ENCODE measurements at places on chromosomes 7 and 10.

GRCh38 chr7:5614600-5614999 is 166.9 kb downstream of the RNF216 start:
- no peak for DNase-seq

DNA sequence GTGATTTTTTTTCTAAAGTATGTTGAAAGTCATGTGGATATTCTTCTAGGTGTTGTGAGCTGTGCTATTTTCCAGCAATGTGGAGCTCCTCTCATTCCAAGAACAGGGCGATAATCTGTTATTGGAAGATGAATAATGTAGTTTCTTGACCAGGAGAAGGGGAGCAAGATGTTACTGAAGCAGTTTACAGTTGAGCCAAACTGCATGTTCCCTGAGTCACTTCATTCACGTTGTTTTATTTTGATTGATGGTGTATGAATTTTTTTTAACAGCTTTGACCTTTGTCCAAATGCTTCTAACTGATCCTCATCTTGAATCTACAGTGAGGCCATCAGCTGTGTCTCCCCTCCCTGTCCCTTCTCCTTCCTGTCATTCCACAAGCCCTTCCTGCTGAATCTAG is 277.1 kb upstream of the KLF6 start:
- no peak for DNase-seq

DNA sequence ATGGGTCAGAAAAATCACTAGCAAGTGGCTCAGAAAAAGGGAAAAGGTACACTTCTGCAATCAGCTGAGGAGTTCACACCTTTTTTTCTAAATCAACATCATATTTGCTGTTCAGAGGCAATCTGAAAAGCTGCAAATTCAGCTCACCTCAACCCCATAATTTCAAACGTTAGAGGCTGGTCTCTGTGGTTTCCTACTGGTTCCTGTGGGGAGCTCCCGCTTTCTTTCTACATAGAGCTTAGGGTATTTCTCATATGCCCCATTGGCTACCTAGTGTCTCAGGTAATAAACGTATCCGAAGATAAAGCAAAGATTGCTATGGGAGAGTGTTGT is 5.2 kb upstream of the ZNF22 start:
- no peak for DNase-seq

DNA sequence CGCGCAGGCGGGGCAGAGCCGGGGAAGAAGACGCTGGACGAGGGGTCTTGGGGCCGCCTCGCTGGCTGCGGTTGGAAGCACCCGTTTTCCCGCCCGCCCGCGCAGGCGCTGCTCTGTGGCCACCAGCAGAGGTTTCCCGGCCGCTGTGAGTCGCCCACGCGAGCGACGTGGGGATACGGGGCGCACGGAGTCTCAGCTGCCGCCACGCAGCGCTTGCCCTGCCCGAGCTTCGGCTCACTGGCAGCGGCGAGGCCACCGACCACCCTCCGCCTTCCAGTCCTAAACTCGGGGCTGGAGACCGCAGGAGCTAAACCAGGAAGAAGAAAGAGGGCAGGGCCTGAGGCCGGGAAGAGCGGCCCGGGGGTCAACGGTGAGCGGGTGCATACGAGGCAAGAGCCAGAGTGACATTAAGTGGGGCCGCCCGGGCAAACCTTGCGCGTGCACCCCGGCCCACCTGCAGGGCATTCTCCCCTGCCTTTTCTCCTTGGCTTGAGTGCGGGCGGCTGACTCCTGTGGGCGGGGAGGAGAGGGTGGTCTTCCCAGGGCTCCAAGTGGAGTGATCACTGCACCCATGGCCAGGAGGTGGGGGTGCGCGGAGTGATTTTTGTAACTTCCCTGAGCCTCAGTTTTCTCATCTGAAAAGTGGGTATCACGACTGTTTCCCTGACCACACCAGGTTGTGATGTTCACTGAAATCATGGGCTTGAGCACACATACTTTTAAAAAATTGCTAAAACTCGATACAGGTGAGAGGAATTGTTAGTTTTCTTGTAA is 7.1 kb upstream of the EMX2 start:
- DNase-seq: no peak

GRCh38 chr10:47319784-47320183 is 2.5 kb upstream of the GDF2 start:
- DNase-seq: no peak

- no peak for DNase-seq
These were observed 604.0 kb upstream of the PFKP start for GRCh38 chr10:2463316-2463715.

DNA sequence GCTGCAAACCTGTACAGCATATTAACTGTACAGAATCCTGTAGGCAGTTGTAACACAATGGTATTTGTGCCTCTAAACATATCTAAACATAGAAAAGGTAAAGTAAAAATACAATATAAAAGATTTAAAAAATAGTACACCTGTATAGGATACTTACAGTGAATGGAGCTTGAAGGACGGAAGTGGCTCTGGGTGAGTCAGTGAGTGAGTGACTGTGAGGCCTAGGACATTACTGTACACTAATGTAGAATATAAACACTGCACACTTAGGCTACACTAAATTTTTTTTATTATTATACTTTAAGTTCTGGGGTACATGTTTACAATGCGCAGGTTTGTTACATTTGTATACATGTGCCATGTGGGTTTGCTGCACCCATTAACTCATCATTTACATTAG is 97.3 kb upstream of the STK17A start:
- no peak for DNase-seq

- no peak for DNase-seq
These were observed 53.1 kb downstream of the SLK start for GRCh38 chr10:104020020-104020419.

- DNase-seq: no peak
These were observed 124.9 kb downstream of the DLG5 start for GRCh38 chr10:77801474-77802161.

DNA sequence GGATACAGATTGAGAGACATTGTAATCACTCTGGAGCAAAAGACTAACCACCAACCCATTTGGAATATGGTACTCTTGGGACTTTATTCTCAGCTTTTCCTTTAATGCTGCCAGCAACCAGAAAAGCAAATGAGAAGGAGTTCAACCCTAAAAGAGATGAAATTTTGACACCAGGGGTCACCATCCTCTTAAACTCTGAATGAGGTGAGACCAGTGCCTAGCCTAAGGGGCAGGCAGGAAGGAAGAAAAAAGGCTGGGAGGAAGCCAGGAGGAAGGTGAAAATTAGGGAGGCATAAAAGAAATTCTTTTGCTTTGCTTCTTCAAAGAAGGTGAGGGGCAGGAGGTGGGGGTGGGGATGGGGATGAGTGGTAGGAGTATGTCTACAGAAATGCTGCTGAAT is 135.8 kb downstream of the JAZF1 start:
- no peak for DNase-seq

GRCh38 chr7:138067774-138068173 is 8.5 kb upstream of the AKR1D1 start:
- DNase-seq: no peak

- DNase-seq: no peak
These were observed 21.4 kb upstream of the ODAD2 start for GRCh38 chr10:28020080-28020860.

DNA sequence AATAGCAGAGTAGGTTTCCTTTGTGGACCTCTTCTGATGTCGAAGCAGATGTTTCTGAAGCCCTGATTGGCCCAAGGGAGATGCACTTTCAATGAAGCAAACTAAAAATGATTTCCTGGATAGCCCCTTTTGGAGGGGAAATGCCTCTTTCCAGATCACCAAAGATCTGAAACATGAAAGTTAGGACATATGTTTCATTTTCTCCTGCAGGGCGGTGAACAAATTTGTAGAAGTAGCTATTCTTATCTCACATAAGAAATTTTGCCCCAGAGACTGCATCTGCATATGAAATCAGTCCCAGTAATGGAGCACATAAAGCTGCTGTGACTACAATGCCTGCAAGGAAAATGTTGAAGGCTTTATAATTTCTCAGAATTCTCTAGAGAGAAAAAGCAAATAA is 56.0 kb downstream of the THSD7A start:
- no peak for DNase-seq

DNA sequence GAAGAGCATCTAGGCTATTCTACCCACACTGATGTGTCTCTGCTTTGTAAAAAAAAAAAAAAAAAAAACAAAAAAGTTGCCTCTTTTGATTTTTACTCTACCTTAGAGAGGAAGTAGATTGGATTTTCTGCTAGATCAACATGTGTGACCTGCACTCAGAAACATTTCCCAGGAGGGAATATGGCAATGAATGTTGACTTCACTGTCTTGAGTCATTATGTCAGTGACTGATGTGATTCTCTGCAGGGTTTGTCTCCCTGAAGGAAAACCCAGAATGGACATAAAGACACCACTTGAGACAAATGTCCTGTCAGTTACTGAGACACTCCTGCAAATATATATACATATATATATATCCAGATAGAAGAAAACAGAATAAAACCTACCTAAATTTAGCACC is 370.3 kb downstream of the BMPER start:
- DNase-seq: no peak

- DNase-seq: no peak
These were observed 57.1 kb downstream of the DMBT1 start for GRCh38 chr10:122617476-122618270.

GRCh38 chr10:3623746-3624145 is 161.3 kb downstream of the KLF6 start:
- no peak for DNase-seq

DNA sequence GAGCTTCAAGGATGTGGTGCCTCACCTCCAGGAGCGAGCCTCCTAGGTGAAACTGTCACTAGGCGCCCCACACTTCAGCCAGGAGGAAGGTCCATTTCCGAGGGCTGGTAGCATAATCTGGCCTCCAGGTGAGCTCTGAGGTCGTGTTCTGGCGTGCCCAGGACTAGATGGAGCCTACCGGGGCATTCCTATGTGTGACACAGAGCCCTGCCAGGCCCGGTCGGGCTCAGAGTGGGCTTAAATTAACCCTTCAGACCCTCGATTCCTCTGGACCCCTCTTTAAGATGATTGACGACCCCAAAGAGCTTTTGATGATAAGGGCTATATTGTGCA is 233.1 kb downstream of the EBF3 start:
- DNase-seq: no peak

- no peak for DNase-seq
These were observed 151.4 kb downstream of the CDK14 start for GRCh38 chr7:90747516-90747915.

DNA sequence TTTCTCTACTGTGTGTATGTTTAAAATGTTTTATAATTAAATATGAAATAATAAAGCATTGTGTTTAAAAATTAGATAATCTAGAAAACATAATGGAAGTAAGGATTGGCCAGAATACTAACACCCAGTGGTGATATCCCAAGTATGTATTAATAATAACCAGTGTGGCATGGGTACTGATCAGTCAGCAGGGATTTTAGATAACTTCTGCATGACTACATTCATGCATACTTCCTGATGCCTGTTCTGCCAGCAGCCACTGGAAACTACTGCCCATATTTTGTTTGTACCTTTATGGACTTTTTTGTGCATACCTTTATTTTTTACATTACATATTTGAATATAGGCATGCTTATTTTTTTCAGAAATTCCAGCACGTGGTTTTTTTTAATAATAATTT is 156.6 kb upstream of the TMEM196 start:
- no peak for DNase-seq

GRCh38 chr10:60130130-60130579 is 223.8 kb upstream of the CCDC6 start:
- no peak for DNase-seq

GRCh38 chr7:92785923-92786322 is 50.5 kb downstream of the CDK6 start:
- no peak for DNase-seq

- DNase-seq: no peak
These were observed 325.4 kb downstream of the ADARB2 start for GRCh38 chr10:1411956-1412355.

GRCh38 chr7:33776788-33777187 is 128.6 kb upstream of the BMPER start:
- DNase-seq: no peak

- DNase-seq: peak; percentile 24
These were observed 26.9 kb upstream of the TRIM56 start for GRCh38 chr7:101058355-101058754.

- DNase-seq: no peak
These were observed 104.9 kb upstream of the KMT2E start for GRCh38 chr7:104909096-104909495.

GRCh38 chr10:58701405-58702135 is 188.9 kb downstream of the BICC1 start:
- DNase-seq: no peak

DNA sequence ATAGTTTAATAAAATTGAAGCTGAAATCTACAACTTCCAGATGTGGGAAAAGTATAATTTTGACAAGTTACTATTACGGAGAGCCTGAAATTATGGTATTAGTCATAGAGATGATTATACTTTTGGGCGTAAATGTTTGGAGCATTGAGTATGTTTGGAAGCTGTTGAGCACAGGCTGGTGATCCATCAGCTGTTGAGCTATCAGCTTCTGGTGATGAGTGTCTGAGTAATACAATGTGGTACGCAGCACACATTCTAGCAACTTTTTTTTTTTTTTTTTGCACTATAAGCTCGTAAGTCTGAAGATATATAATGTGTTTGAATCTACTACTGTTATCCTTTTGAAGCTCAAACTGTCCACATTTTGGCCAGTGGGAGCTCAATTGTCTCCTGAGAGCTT is 123.4 kb downstream of the ATE1 start:
- DNase-seq: no peak

DNA sequence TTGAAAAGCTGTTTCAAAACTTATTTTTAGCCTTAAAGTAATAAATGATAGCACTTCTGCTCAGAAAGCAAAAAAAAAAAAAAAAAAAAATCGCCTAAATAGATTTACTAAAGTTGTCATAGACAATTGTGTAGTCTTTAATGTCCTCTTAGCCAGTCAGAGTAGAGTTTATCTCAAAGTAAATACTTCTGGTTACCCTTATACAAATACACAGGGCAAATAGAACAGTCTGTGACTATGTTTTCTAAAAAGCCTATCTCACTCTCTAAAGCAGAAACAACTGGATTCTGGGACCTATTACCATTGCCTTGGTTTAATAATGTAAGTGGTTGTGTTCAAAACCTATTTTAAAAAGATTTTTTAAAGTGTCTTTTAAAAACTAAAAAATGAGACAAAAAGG is 156.2 kb upstream of the THSD7A start:
- no peak for DNase-seq

GRCh38 chr10:102009801-102010425 is 46.1 kb downstream of the ARMH3 start:
- DNase-seq: no peak

GRCh38 chr10:101052285-101052684 is 9.5 kb upstream of the KAZALD1 start:
- DNase-seq: no peak

DNA sequence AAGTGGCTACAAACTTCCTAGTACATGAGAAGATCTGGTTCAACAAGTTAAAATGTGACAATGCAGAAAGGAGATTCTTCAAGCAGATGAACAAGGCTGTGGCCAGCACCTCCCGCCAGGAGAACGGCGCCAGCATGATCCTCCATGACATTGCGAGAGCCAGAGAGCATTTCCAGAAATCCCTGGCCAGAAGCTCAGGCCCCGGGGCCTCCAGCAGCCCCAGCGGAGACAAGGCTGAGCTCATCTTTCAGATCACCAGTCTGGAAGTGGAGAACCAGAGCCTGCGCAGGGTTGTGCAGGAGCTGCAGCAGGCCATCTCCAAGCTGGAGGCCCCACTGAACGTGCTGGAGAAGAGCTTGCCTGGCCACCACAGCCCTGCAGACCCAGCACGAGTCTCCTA is 40.1 kb upstream of the ZNF273 start:
- no peak for DNase-seq

- no peak for DNase-seq
These were observed 48.8 kb downstream of the GOLGA7B start for GRCh38 chr10:97898429-97898828.

- DNase-seq: no peak
These were observed 26.9 kb downstream of the PPP1R3C start for GRCh38 chr10:91605968-91606367.

Data from activated CD4-positive, alpha-beta T cell treated with anti-CD3 and anti-CD28 coated beads for 1 hour (primary cell).